ENCODE measurements at places on chromosomes 7 and 10.

DNA sequence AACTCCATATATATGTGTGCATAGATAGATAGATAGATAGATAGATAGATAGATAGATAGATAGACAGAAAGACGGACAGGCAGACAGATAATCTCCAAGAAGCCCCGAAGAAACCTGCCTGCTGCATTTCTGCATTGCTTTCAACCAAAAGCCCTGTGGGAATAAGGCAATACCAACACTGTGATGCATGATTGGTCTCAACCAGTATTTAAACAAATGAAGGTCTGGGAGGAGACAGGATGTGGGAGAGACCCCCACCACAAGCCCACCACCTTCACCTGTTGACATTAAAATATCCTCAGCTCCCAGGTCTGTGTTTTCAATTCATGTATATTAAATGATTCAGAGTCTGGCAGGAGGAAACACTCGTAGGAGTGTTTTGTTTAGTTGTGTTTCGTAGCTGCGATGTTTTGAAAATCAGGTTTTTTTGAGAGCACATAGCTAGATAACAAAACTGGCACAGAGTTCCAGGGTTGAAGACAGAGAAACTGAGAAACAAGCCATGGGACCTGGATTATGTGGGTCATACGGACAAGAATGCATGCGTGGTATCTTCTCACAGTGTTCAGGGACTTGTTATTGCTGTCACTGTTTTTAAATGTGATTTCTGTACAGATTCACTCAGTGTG lies 200.7 kb upstream of the AHR start:
- no peak for DNase-seq

DNA sequence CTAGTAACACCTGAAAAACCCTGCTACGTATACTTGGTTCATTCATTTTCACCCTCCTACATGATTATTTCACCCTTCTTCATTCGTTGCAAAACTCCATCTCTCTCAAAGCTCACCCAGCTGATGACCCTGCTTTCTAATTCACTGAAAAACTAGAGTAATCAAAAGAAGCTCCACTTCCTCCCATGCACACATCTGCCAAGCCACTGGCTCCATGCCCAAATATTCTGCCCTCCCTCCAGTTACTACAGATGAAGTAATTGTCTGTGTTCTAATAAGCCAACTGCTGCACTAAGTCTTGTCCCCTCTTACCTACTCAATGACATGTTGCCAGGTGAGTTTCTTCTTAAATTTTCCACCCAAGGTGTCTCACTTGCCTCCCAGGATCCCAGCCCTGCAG lies 96.9 kb upstream of the CCDC71L start:
- peak; percentile 26 for DNase-seq

DNA sequence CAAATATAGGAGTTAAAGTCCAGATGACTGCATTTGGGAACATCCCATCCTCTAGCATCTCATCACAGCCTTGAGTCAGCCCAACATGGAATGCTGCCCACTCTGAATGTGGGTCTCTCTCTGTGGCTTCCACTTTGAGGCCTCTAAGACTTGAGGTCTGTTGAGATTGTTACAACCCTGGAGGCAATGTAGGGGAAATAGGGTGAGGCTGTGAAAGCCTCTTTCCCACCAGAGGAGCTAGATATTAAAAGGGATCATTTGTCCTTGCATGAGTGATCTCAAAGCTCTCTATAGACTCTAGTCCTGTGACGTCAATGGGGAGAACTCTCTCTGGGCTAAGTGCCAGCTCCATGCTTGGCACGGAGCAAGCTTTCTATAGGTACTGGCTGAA lies 6.4 kb upstream of the GOLGA7B start:
- no peak for DNase-seq

DNA sequence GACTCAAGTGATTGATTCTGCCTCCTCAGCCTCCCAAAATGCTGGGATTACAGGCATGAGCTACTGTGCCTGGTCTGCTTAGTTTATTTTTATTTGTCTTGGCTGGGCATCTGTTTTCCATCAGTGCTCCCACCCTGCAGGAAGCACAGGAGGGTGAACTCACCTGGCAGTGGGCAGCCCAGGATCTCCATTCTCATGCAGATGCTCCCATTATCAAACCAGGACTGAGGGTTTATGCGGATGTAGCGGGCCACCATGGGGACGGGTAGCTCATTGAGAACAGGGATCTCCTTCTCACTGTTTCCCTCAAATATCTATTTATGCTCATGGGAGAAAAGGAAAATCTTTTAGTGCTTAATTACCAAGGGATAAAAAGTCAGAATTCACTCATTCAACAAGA lies 93.8 kb downstream of the CPXM2 start:
- no peak for DNase-seq

- no peak for DNase-seq
Observed at GRCh38 chr7:155237297-155237696, 60.4 kb upstream of the INSIG1 start.

DNA sequence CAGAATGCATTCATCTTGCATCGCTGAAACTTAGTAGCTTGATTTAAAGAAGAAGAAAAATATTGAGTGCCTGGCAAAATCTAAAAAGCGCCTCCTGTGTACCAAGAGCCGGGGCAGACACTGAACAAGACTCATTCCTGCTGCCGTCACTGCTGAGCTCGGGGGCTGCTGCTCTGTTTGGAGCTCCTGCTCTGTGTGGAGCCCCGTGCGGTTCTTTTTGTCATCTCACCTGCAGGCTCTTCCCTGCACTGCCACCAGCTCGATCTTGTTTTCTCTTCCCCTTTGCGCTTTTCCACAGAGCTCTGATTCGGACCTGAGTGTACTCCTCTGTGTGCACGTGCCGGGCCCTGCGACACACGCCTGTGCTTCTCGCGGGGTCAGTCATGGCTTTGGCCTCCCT lies 462.1 kb upstream of the DPP6 start:
- DNase-seq: no peak

GRCh38 chr7:93941945-93942344 lies 20.4 kb downstream of the GNG11 start:
- no peak for DNase-seq

DNA sequence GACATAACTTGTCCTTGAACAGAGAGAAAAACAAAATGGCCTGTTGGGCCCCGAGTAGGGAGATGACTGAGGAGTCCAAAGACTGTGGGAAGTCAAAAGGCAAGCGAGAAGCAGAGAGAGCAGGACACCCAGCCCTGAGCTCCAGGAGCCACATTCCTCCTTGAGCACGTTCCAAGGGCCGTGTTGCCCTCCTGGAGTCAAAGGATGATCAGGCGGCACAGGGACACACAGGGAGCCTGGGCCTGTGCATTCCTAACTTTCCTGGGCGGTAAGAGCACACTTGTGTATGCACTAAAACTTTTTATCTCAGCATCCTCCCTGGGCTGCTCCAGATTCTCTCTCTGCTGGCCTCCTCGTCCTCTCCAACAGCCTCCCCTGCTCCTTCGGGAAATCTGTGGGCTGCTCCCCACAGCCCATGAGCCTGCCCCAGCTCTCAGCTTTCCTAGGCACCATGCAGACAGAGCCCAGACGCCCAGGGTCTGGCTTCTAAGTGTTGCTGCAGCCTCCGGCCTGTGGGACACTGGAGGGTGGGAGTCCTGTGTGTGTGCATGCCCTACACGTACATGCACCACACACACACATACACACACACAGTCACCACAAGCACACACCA lies 281.8 kb downstream of the POU6F2 start:
- no peak for DNase-seq

DNA sequence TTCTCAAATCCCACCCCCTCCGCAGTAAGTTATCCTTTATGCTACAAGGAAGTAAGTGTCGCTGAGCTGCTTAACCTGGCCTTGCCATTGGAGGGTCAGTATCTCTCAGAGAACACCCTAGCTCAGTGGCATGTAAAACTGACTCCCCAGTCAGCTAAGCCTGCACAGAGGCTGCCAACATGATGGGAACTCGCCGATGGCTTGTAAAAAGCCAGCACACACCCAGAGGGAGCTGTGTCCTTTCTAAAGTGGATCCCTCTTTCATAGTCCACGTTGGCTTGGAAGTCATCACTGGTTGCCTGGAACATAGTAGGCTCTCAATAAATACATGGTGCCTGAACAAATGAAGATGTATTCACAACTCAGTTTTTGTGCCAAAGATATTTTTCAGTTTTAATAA lies 249.1 kb upstream of the YAE1 start:
- DNase-seq: no peak

DNA sequence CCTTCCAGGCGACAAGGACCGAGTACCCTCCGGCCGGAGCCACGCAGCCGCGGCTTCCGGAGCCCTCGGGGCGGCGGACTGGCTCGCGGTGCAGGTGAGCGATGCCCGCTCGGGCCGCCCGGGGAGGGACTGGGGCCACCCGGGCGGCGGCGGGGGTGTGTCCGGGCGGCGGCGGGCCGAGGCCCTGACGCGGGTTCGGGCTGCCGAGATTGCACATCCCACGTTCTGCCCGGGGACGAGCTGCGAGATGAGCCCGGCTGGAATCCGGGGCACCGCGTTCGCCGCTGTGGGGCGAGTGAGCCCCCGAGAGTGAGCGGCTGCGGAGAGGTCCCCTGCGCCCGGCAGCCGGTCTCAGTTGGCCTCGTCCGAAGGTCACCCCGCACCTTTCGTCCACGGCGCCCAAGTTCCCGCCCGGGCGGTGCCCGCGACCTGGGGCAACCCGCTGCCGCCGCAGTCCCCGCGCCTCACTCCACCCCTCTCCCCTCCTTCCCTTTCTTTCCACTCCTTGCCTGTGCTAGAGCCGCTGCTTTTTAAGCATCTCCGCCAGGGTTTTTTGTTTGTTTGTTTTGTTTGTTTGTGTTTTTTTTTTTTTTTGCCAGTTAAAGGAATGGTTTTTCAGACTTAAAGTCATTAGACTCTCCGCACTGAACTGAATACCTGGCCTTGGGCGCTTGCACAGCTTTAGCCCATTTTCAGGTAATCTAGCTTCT lies 515 bp downstream of the RALA start:
- no peak for DNase-seq

DNA sequence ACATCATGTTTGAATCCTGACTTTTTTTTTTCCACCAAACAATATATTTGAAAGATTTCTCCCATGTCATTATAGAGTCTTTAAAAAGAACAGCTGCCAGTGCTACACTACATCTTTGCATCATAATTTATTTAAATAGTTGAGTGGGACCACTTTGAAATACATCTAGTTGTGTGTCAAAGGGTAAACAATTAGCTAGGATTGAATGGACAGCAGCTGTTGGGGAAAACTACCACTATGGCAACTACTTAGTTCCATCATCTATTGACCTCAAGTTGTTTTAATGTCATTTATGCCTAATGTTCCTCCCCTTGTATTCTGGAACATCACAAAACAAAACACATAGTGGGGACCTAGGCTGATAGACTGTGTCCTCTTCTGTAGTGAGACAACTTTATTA lies 985.1 kb downstream of the SORCS1 start:
- no peak for DNase-seq
